T1000 (cell line): ENCODE measurements at places on chromosomes 11 and 22.

DNA sequence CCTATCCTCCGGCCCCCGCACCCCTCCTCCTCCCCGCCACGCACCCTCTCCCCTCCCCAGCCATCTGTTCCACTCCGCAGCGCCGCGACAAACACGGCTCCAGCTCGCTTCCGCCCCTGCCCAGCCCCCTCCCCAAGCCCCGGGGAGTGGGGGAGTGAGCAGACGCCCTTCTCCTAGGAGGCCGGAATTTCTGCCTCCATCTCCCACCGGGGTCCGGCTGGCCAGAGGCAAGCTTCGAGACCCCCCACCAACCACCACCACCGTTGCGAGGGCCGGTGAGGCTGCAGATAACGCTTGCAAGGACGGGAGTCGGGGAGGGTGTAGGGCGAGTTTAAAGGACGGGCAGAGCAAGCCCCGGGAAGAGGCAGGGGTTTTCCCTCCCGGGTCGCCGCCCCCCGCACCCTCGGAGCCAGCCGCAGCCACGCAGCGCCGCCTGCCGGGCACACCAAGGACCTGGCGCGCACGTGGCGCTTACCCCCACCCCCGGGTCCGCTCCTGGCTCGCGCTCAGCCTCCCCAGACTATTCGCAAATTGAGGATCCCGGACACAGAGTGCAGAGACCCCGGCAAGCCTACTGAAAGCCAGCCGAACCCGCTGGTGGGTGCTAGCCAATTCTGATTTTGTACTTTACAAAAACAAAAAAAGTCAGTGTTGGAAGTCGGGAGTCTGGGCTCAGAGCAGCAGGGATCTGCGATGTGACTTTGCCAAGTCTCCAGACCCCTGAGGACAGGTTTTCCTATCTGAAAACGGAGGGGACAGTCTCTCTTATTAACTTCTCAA lies 22.6 kb downstream of the RTN4RL2 start:
- DNase-seq, result no peak

GRCh38 chr11:132590986-132591385 lies 941.3 kb downstream of the OPCML start:
- no peak for DNase-seq

DNA sequence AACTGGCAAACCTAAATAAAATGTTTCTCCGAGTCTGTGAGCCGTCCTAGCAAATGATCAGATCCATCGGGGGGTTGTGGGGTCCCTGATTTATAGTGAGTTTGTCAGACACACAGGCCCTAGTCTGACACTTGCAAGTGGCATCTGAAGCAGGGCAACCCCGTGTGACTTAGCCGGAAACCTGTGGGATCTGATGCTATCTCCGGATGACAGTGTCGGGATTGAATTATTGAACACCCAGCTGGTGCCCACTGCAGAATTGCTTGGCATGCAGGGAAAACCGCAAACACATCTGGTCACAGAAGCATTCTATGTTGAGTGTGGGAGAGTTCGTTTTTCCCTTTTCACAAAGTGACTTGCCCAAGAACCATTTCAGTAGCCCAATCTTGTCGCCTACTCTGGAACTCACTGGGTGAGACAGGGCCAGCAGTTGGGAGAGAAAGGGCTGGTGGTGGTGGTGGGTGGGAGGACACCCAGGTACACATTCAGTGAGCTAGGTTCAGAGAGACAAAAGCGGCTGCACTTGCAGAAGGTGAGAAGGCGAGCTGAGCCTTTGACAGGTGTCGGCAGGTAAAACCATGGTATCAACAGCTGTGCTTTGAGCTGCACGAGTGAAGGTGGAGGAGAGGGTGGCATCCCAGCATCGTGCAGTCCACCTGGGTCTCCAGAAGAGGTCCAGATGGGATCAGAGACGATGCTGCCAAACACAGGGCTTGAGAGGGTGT lies 33.7 kb upstream of the B3GAT1 start:
- DNase-seq, result no peak

DNA sequence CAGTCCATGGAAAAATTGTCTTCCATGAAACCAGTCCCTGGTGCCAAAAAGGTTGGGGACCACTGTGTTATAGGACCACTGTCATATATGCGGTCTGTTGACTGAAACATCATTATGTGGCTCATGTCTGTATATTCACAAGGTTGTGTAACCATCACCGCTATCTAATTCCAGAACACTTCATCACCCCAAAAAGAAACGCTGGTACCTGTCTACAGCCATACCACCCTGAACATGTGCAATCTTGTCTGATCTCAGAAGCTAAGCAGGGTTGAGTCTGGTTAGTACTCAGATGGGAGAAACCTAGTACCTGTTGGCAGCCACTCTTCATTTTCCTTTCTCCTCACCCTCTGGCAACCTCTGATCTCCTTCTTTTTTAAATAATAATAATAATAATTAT lies 12.9 kb upstream of the PIK3IP1 start:
- DNase-seq, result no peak

DNA sequence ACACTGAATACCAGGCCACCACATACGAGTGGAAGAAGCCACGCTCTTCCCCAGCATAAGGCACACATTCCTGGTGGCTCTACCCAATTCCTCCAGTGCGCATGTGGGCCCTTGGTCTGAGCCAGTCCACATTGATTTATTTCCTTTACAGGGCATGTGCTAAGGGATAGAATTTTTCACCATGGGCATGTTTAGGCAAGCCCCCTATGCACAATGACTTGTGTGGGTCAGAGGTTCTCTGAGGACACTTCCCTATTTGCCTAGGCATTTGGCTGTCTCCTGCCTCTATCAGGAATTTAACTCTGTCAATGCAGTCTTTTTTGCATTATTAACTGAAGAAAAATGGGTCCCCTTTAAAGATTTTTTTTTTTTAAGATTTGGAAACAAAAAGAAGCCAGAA lies 718.1 kb downstream of the NTM start:
- no peak for DNase-seq

DNA sequence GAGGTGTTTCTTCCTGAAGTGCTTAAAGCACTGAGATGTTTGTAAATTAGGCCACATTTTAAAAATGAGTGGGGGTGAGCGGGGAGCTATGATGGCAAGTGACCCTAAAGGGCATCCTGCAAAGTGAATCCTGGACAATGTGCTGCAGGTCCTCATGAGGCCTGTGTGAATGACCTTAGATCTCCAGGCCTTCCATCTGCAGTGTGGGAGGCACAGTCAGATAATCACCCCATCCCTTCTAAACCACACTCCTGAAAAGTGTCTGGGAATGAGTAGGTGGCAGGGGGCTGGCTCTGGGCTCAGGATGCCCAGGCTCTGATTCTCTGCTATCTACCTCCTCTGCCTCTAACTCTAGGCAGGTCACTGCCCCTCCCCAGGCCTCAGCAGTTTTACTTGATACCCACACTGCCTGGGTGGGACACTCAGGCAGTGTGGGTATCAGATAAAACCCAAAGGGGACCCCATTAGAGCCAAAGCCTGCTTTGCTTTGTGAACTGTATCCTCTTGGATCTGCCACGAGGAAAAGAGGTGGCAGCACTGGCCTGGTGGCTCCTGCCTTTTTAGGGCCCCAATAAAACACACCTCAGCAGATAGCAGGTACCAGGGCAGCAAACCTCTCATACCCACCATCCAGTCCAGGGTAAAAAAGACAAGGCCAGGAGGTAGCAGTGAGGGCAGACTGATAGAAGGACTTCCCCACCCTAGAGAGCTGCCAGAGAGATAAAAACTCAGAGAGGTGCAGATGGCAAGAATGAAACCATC lies 10.5 kb downstream of the STARD10 start:
- no peak for DNase-seq

DNA sequence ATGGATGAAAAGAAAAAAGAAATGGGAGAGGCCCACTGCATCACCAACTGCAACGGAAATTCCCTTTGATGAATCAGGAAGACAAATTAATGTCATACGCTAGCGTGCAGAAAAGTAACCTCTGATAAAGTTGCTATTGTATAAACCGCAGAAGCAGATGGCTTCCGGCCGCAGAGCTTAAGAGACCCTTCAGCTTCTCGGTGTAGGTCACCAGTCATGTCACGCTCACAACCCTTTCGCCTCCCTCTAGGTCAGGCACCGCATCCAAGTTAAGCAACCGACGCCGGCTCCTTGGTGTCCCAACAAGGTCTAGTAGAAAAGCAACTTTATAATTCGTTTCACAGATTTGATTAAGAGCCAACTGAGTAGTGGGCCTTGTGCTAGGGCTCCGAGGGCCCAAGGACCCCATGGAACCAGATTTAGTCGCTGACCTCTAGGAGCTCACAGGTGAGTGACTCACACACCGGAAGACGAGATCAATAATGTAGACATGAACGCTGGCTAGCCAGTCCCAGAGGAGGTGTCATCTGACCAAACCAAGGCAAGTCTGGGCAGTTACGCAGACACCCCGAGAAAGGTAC lies 1.2 kb upstream of the ZFP91 start:
- peak; percentile 53 for DNase-seq

GRCh38 chr22:33848251-33848650 lies 72.0 kb downstream of the LARGE1 start:
- DNase-seq, result peak; percentile 25

- DNase-seq, result no peak
Observed at GRCh38 chr11:28526406-28526751, 418.2 kb downstream of the METTL15 start.

- no peak for DNase-seq
Observed at GRCh38 chr22:48103126-48103875, 1340.9 kb downstream of the TBC1D22A start.

DNA sequence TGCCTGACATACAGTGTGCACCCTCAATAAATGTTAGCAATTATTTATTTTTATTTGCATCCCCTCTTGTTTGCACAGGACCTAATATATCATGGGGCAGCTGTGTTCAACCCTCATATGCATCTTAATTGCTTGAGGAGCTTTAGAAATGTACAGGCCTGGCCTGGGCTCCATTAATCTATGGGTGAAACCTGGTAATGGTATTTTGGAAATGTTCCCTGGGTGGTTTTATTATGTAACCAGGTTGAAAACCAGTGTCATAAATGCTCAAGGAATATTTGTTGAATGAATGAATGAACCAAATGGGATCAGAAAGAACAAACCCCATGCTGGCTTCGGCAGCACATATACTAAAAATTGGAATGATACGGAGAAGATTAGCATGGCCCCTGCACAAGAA lies 84.0 kb upstream of the PICALM start:
- DNase-seq, result no peak

- no peak for DNase-seq
Observed at GRCh38 chr22:28250036-28250695, 331.1 kb upstream of the PITPNB start.

DNA sequence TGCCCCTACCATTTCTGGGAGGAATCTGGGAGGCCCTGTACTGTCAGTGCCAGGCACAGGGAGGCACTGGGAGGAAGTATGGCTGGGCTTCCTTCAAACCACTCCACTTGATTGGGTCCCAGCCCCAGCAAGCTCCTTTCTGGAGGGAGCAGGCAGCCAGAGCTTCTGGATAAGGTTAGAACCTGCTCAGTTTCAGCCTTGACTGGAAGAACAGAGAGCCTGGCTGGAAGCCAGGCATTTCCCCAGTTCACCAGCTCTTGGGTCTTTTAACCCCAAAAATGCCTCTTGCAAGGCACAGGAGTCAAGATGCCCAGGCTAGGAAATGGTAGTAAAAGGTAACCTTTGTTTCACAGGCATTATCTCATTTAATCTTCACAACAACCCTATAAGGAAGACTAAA lies 9.0 kb upstream of the KCTD14 start:
- DNase-seq, result no peak

DNA sequence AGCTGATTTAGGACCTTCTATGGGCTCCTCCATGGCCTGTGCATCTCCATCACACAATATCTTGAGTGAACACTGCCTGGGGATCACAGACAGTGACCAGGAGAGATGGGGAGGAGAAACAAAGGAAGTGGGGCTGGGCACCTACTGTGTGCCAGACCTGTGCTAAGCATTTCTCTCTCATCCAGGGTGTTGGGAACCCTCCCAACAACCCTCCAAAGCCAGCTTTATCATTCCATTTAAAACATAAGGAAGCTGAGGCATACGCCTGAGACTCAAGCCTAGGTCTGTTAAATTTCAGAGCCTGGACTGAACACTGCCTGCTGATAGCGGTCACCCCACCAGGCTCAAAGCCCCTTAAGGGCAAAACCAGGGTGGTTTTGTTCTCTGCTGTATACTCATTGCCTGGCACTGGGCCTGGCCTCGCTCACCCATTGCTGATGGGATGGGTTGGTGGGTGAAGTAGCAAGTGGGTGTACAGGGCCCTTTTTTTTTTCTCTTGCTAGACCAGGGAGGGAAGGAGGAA lies 130.1 kb downstream of the MN1 start:
- DNase-seq, result no peak

DNA sequence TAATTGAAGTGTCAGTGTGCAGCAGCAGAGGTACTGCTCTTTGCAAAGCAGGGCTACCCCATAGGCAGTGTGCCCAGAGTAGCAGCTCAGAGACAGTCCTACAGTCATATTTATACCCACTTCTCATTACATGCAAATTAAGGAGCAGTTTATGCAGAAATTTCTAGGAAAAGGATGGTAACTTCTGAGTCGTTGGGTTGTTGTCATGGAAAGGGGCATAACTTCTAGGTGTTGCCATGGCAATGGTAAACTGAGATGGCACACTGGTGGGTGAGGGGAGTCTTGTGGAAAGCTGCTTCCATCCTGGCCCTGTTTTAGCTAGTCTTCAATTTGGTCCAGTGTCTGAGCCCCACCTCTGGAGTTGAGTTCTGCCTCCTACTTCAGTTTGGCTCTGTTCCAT lies 77.4 kb downstream of the MN1 start:
- DNase-seq, result no peak

DNA sequence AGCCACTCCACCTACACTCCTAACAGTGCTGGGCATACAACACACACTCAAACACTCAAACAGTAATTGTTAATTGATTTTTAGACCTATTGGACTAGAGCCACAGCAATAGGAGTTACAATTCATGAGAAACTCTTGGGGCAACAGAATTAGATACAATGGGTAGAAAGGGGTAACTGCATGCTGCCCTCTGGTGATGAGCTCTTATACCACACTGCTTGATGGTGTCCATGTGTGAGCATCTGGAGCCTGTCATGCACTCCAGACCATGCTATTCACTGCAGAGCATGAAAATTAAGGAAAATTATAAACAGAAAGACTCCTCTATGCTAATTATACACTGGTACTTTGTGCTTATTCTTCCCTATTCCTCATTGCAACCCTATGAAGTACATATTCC lies 975.5 kb upstream of the CCDC90B start:
- no peak for DNase-seq

GRCh38 chr11:35235936-35236666 lies 97.1 kb downstream of the CD44 start:
- DNase-seq, result peak; percentile 42
